ENCODE measurements at places on chromosomes 12 and 14.
A peak's percentile ranks its signal among the peaks of the same experiment; 100 is the strongest.

DNA sequence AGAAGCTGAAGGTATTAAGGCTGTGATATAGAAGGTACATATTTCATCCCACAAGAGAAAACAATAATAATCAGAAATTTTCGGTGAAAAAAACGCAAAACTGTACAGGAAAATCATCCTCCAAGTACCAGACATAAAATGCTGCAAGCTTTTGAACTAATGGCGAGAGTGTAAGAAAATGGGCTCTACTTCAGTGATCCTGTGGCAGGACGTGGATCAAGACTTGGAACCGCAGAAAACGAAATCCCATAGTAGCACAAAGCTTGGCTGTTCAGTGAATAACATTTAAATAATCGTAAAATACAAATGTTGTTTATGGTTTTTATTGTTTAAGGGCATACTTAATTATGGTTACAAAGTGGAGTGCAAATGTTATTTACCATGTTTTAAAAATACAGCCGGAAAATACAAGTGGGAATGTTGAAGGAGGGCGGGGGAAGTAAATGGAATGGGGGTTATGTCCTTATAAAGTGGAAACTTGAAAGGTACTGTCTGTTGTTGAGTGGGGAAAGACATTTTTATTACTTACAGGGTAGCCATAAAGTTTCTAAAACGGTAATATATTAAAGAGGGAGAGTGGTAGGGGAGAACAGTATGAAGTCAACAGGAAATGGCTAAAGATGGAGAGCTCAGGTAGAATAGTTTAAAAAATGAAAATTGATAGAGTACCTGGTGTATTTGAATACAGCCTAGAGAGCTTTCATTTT, 1.1 kb downstream of the SMIM10L1 start:
- DNase-seq: peak; percentile 26

- peak; percentile 65 for DNase-seq
Measured at GRCh38 chr12:70619471-70620152, 17.6 kb downstream of the PTPRB start.

GRCh38 chr12:75162845-75163244, 46.8 kb downstream of the KCNC2 start:
- no peak for DNase-seq

DNA sequence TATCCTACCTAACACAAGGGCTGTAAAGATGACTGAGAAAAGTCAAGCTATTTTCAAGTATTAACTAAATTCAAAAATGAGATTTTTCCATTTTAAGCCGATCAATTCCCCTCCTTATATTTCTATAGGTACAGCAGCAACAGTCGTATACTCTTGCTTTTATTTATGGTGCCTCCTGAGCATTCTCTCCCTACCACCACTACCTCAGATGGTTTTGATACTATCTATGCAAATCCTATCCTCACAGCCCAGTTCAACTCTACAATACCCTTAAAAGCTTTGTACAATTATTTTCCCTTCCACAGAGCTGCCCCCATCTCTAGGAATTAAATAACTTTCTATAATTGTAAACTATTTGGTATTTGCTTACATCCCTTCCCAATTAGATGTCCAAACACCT, 52.1 kb downstream of the GALC start:
- DNase-seq: no peak

DNA sequence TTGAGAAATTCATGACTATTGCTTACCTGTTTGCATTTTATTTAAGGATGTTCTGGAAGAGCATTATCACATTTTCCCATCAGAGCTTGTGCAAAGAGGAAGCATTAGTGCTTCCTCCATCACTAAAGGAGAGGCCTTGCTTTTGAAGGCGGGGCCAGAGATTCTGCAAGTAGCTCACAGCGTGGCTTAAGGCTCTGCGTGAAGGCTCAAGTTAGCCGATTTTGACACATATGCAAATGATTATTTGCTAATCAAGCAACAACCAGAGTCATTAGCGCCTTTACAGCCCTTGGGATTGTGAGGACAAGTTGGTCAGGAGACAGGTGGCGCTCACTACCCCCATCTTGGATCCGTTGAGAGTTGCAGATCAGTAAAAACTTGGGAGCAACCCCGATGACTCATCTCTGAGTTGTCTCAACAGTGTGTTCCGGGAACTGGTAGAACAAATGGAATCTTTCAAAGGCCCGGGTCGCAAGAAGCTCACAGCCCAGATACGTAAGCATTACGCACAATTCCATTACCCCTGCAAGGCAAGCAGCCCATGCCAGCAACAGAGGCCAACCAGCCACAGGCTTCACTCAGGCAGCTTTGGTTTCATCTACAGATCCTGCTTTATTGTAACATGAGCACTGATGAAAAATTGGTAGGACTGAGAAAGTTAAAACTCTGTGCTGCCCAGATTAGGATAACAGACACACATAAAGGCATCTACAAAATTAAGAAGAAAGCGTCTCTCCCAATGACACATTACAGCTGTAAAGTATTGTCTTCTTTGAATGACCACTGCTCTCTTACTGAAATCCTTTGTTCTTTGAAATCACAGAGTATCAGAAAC, 34.9 kb upstream of the SPTSSA start:
- peak; percentile 99 for DNase-seq

DNA sequence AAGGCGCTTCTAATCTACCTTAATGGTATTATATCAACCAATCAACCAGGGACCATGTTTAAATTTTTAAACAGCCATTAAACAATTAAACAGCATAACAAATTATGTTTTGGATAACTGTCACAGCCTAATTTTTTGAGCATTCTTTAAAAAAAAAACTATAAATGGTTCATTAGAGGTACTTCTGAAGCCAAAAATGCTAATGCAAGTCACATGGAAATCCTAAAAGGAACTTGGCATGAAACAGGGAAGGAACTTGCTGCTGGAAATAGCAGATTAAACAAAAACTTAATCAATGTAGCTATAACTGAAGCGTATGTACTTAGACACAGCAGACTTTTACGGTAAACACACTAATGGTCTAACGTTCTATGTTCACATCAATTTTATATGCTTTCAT, 190.2 kb upstream of the BTG1 start:
- no peak for DNase-seq

GRCh38 chr12:46410495-46410894, 37.9 kb upstream of the SLC38A2 start:
- no peak for DNase-seq

DNA sequence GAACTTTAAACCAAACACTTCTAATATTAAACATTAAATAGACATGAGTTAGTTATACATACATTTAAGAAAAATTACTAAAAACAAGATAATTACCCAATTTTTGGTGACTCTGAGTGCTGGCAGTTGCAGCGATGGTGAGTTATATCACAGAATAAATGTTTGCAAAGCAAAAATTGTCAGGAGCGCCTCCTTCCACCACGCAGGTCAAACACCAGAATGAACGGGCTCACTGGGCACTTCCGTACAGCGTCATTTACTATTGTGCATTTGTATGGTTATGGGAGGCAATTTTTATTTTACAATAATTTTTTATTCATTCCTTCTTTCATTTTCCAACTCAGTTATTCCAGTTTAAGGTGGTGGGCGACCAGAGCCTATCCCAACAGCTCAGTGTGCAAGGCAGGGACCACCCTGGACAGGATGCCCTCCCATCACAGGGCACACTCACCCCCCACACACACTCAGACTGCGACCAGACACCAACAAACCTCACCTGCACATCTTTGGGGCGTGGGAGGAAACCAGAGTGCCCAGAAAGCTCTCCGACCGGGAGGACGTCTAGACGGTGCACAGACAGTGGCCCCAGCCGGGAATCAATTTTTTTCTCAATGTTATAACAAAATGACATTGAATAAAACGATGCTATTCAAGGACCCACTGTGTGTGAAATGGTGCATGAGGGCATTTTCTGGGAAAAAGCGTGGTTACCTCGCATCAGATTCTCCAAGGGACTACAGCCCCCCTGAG, 67.2 kb downstream of the TESC start:
- no peak for DNase-seq

DNA sequence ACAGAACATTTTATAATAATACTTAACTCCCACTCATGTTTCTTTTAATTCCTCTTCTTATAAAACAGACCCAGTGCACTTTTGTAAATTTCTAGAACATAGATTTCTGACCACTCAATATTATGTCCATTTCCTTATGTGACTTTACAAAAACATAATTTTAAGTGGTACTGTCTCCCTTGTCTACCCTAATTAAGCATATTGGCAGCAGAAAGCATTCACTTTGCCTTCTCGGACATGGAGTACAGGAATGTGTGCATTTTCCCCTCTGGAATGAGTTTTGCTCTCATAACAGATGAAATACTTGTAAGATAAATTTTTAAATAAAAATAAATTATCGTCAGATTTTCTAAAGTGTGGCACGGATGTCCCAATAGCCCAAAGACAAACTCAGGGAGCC, 129.5 kb upstream of the MDM1 start:
- DNase-seq: no peak

DNA sequence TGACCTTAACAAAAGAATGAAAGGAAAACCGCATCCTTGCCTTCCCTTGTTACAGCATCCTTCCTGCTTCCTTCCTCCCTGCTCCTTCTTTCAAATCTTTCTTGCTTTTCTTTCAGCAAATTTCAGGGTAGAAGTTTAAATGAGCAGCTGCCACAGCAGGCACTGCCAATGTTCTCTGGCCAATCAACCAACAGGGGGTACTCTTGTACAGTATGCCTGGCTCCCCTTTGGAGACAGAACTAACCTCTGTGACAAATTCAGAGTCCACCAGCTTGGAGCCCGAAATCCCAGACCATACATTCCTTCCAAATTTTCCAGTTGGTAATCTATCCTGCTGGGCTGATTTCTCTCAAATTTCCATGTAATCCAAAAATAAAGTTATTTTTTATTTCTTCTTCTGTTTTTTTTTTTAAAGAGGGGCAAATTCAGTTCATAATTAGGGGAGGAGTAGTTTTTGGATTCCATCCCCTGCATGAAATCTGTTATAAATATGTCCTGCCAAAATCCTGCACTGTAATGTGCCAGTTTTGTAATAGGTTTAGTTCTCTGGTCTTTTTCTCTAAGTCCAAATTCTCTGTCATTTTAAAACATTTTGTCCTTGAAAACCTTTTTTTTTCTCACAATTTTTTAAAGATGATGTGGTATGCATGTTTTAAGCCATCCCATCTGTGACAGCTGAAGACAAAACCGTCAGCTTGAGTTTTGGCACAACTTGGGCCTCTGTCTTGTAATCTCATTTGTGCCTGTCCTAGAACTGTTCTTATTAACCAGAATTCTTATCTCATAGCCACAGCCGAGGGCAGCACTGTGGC, 610.0 kb upstream of the LMO3 start:
- no peak for DNase-seq

- no peak for DNase-seq
Measured at GRCh38 chr14:71240171-71240570, 332.9 kb downstream of the PCNX1 start.

- DNase-seq: no peak
Measured at GRCh38 chr14:96161636-96162035, 43.0 kb upstream of the BDKRB2 start.

- DNase-seq: no peak
Measured at GRCh38 chr14:43692706-43693105, 814.4 kb downstream of the FSCB start.

DNA sequence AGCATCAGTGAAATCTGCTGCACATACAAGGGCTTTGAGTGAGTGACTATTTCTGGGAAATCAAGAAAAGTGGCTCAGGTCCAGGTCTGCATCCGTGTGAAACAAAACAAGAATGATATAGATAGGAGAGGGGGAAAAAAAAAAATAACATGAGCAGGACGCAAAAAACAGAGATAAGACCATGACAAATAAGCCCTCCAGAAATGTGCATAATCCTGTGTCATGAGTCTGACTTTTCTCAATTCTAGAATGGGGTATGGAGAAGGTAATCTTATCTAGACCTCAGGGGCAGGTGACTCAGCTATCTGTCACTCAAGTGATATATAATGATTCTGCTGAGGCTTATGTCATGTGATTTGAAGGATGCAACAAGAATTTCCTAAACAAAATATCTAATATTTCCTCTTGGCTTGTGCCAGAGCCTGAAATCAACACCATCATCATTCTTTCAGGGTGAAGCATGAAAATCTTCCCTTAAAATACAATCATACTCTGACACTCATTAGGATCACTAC, 250.0 kb downstream of the PHLDA1 start:
- peak; percentile 88 for DNase-seq

GRCh38 chr12:123836292-123836691, 74.2 kb downstream of the DNAH10 start:
- DNase-seq: no peak

- no peak for DNase-seq
Measured at GRCh38 chr12:124861492-124861891, 2.2 kb downstream of the SCARB1 start.

DNA sequence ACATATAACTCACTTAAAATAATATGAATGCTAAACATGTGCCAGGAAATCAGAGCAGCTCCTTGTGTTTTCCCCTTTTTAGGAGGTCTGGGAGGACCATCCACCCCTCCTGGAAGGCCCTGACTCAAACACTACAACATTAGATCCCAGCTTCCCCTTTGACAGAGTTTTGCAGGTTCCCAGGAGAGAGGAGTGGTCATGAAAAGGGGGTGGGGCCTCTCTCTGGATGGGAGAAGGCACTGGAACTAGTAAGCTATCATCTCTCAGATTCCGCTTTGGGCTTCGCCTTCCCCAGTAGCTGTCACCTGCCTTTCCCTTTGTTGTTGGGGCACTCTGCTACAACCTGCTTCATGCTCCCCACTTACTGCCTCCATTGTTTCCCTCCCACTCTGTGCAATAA, 149.2 kb downstream of the ZFP36L1 start:
- no peak for DNase-seq

GRCh38 chr14:74488786-74489397, 4.2 kb downstream of the NPC2 start:
- DNase-seq: peak; percentile 57

- DNase-seq: no peak
Measured at GRCh38 chr12:15982071-15982470, 70.9 kb downstream of the DERA start.

DNA sequence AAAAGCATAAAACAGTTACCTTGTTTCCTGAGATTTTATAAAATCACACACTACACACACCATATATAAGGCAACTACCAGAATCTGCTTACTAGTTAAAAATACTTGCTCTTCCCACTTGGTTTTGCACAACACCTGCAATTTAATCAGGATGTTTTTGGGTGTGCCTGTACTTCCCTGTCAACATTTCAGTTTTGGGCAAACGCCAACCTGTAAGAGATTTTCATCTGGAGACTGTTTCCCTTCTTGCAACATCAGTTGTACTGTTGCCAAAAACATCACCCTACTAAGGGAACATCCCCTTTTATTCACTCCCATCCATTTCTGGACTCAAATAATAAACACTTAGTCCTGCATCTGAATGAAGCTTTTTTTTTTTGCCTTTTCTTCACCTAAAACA, 172.3 kb downstream of the DUSP6 start:
- peak; percentile 93 for DNase-seq

- no peak for DNase-seq
Measured at GRCh38 chr14:101219896-101220703, 316.6 kb upstream of the RTL1 start.

DNA sequence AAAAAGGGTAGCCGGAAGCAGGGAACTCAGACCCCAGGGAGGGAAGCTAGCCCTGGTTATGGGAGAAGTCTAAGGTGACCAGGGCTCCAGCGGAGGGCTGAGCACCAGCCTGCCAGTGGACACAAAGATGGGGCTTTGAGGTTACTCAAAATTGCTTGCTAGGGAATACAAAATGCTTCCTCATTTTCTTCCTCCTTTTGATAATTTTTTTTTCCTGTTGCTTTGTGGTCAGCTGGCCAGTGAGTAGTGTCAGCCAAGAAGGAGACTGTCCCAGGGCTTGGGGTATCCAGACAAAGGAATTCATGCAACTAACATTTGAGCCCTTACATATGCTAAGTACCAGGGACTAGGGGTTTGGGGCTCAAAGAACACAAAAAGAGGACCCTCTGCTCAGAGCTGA, 206.2 kb downstream of the PPM1H start:
- no peak for DNase-seq

GRCh38 chr14:89226801-89227495, 190.1 kb downstream of the FOXN3 start:
- DNase-seq: no peak
